Activated naive CD8-positive, alpha-beta T cell treated with anti-CD3 and anti-CD28 coated beads, Interleukin-2, amount 50 U/mL, for 16 hours (primary cell): ENCODE measurements at places on chromosomes 12 and 14.

- DNase-seq = no peak
Measured at GRCh38 chr14:104307246-104307626, 168.8 kb downstream of the KIF26A start.

DNA sequence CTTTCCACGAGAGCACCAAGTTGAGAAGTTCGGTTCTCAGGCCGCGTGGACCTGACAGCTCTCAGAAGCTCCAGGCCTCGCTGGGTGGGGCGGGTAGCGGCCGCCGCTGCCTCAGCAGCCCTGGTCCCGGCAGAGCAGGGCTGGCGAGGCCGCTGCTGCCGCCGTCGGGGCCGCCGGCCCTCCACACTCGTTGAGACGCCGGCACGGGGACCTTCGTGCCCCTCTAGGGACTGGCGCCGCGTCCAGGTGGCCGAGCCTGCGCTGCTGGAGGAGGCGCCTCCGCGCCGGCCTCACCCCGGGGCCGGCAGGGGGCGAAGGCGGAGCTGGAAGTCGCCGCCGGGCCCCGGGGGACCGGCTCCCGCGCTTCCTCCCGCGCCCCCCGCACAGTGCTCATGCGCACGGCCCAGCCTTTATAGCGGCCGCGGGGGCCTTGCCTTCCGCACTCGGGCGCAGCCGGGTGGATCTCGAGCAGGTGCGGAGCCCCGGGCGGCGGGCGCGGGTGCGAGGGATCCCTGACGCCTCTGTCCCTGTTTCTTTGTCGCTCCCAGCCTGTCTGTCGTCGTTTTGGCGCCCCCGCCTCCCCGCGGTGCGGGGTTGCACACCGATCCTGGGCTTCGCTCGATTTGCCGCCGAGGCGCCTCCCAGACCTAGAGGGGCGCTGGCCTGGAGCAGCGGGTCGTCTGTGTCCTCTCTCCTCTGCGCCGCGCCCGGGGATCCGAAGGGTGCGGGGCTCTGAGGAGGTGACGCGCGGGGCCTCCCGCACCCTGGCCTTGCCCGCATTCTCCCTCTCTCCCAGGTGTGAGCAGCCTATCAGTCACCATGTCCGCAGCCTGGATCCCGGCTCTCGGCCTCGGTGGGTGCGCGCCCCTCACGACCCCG is at the start of gene COCH:
Gene COCH (plus strand): TSS at position 440 of the 879 bp plus-strand sequence. CDS start 380 bp downstream, at position 820.
- DNase-seq = no peak

GRCh38 chr12:98814254-98814653 is 169.2 kb downstream of the APAF1 start:
- DNase-seq = no peak

DNA sequence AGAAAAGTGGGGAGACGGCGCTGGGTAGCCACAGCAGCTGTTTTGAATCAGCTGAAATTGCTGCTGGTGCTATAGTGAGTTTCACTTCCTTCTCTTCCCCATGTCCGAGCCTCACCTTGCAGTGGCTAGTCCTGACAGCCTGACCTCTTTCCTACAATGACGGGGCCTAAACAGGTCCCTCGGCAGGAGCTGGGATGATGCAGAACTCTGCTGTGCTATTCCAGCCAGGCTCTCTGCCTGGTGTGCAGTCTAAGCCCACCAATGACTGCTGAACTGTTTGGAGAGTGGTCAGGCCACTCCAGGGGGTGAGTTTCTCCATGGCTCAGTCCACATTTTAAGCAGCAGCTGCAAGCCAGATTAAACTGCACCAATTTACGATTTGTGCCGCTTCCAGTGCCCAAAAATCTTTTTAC is 207.3 kb downstream of the TTC7B start:
- DNase-seq = no peak

DNA sequence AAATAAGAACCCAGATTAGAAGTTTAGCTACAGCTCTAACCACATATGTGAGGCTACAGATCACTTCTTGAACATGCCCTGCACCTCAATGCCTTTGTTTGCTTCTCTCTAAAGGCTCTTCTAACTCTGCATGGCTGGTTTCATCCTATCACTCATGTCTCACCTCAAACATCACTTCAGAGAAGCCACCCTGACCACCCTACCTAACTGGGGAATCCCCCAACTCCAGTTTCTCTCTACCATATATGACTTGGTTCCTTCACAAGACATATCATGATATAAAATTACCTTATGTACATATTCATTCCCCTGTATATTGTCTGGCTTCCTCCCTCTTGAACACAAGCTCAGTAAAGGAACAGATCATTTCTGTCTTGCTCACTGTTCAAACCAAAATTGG is 250.2 kb upstream of the GRIP1 start:
- DNase-seq = no peak

DNA sequence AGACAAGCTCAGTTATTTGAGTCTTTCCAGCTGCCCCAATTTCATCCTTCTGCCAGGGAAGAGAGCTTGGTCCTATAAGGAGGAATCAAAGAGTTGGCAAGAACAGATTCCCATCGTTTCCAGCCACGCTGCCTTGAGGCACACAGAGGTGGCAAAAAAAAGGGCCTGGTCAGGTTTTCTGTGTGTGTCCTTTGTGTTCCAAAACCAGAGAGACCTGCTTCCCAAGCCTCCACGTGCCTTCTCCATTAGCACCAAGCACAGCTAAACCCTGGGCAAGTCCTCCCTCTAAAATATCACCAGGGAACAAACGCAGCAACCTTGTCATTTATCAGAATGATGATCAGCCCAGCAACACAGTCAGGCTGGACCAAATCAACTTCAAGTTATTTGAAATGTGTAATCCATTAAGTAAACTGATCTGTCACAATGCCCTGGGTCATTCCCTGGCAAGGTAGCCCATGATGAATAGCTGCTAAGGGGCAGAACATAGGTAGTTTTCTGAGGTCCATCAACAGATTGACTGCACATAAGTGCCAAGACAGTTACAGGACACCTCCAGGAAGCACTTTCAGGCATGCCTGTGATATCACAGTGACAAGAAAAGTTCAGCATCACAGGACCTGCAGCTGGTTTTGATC is 28.6 kb upstream of the C12orf42 start:
- DNase-seq = no peak

GRCh38 chr12:111523587-111524167 is 75.4 kb downstream of the ATXN2 start:
- DNase-seq = no peak

DNA sequence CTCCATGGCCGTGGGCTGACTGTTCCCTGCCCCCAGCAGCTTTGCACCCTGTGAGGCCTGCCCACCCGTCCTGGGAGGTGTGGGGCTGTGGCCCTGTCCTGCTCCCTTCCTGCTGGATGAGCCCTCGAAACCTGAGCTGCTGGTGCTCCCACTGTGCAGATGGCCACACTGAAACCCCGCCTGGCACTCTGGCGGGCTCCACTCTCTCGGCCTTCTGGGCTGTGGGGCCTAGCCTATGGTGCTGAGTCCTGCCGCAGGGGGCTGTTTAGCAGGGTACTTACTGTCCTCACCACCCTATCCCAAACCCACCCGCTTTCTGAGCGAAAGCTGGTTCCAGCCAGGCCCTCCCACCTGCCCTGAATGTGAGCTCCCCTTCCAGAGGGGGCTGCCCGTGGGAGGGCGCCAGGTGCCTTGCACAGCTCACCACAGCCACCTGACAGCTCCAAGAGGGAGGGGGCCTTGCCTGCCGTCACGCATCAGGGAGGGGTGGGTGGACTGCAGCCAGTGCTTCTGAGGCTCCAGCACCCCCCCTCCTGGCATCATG is 7.3 kb downstream of the SLC25A47 start:
- no peak for DNase-seq

DNA sequence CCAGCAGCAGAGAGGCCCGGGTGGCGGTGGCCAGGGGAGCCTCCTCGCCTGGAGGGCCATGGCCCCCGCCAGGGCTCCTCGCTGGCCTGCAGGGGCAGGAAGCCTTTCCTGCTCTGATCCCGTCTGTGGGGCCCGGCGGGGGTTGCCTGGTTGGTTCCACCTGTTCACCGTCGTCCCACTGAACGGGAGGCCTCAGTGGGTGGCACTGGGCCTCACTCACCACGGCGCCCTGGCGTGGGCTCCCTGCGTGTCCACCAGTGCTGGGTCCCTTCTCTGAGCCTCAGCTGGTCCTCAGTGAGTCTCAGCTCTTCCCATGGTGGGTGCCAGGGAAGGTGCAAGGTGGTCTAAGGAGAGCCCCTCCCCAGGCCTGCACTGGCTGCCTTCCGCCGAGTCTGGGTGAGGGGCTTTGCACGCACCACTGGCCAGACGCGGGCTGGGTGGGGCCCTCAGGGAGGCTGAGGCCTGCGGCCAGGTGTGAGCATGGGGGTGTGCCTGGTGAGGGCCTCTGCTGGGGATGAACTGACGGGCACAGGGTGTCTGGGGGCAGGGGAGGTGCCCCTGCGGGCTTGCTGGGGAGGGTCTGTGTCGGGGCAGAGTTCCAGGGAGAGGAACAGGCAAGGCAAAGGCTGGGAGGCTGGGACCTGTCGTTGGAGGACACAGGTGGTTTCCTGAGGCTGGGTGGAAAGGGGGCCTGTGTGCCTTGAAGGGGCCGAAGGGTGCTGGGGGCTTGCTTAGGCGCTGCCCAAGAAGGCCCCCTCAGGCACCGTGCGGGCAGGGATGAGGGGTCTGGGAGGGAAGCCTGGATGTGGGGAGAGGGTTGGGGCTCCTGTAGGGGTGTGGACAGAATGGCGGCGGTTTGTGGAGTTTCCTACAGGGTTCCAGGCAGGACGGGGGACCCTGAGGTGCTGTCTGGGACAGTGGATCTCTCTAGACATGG is 339.8 kb downstream of the TMEM121 start:
- DNase-seq = no peak

GRCh38 chr14:85122690-85123089 is 407.3 kb upstream of the FLRT2 start:
- no peak for DNase-seq

GRCh38 chr12:13069380-13069779 is 25.2 kb downstream of the FAM234B start:
- DNase-seq = no peak

- no peak for DNase-seq
Measured at GRCh38 chr12:83015390-83016217, 328.9 kb downstream of the TMTC2 start.

DNA sequence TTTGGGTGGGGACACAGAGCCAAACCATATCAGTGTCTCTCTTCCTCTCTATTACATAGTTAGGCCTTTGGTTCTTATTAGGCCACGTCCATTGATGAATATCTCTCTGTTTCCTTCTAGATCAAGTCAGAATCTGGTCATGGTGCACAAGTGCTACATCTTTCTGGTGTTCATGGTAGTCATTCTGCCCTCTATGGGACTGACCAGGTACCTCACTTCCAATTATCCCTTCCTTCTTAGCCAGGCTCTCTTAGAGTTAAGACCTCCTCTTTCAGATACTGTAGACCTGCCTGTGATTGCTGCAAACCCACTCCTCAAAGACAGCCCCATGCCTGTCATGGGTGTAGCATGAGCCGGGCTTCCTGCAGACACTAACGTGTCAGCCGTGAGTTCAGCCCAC is 25.2 kb downstream of the NGB start:
- no peak for DNase-seq

DNA sequence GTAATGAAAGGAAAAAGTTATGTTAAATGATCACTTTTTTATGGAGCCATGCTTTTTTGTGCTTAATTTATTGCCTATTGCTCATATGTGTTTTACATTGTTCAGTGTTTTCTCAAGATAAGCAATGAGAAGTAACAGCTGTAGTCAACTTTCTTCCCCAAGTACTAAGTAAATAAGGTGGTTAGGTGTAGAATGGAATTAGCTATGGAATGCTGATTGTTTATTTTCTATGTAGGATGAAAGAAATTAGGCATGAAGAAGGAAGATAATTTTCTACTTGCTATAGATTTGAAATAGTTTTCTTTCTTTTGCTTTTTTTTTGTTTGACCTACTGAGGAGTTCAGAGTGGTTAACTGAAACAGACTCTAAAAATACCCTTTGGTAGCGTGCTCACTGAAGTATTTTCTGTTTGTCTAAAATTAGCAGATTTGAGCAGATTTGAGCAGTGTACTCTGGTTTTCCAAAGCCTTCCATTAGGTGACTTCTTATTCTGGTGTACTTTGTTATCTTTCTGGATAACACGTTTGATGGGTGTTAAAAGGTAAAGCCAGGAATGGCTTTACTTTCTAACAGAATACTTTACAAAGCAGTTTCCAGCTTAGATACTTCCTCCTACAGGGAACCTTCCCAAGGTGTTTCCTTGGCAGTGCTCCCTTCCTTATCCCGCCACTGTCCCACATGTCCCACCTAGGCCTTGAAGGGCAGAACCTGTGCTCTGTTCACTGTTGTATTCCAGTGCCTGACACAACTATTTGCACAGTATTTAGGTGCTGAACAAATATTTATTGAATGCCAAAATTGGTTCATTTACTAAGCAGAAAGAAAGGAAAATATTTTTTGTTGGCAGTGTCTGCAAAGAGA is 56.0 kb downstream of the RASSF3 start:
- no peak for DNase-seq

- DNase-seq = no peak
Measured at GRCh38 chr14:75991753-75992152, 6.2 kb downstream of the IFT43 start.

DNA sequence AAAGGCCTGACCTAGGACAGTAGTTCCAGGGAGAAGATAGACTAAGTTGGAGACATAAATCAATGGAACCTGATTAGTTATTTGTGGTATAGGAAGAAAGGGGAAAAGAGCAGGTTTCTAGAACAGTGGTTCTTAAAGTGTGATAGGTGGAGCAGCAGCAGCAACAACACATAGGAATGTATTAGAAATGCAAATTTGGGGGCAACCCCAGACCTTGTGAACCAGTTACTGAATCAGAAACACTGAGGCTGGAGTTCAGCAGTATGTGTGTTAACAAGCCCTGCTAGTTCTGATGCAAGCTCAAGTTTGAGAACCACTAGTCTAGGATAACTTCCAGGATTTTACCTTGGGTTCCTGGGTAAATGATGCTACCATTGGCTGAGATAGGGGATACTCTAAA is 308.7 kb downstream of the EMP1 start:
- DNase-seq = no peak
